ENCODE measurements at places on chromosomes 5 and 9. TPM values are rescaled to one million over a fixed set of nuclear protein-coding genes. Genes with fewer than 3 reads are reported as not detected.

The ADGRD2 gene
- total RNA-seq, result not detected

The PCDHAC2 gene
- not detected for total RNA-seq

GRCh38 chr5:170482511-170482910 is 21.3 kb upstream of the KCNIP1 start:
- DNase-seq, result no peak

GRCh38 chr9:86653466-86653865 is 293.8 kb downstream of the GAS1 start:
- DNase-seq, result no peak

GRCh38 chr5:14913096-14913495 is 41.5 kb upstream of the ANKH start:
- no peak for DNase-seq

All from OCI-LY7 (cell line).